Karpas-422 (cell line): ENCODE measurements at places on chromosomes 5 and 9.
A peak's percentile ranks its signal among the peaks of the same experiment; 100 is the strongest.

GRCh38 chr5:174119468-174119881 is 74.0 kb downstream of the NSG2 start:
- DNase-seq, result no peak

GRCh38 chr9:113416149-113416721 is 5.7 kb downstream of the C9orf43 start:
- peak; percentile 51 for DNase-seq

- no peak for DNase-seq
Observed at GRCh38 chr5:168513861-168514428, 15.2 kb upstream of the FBLL1 start.

DNA sequence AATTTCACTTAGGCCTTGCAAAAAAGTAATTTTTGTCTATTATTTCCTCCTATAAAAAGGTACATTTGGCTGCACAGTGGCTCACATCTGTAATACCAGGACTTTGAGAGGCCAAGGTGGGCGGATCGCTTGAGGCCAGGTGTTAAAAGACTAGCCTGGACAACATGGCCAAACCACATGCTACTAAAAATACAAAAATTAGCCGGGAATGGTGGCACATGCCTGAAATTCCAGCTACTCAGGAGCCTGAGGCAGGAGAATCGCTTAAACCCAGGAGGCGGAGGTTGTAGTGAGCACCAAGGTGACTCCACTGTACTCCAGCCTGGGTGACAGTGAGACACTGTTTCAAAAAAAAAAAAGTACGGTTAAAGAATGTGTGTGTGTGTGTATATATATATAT is 15.7 kb downstream of the NUP155 start:
- no peak for DNase-seq

DNA sequence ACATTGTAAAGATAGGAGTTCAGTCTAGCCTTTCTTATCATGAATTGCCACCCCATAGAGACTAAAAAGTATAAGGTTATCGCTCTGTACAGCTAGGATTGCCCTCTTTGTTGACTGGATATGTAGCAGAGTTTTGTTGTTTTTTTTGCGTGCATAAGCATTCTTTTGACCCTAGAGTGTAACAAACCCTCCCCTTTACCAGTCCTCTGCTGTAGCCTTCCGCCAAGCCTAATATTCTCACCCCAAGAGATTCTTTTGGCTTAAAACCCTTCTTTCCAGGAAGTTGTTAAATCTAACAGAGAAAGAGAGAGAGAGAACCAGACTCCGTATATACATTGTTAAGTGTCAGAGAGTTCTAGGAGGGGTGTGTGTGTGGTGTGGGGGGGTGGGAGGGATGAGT is 113.9 kb downstream of the FGF1 start:
- DNase-seq, result no peak

DNA sequence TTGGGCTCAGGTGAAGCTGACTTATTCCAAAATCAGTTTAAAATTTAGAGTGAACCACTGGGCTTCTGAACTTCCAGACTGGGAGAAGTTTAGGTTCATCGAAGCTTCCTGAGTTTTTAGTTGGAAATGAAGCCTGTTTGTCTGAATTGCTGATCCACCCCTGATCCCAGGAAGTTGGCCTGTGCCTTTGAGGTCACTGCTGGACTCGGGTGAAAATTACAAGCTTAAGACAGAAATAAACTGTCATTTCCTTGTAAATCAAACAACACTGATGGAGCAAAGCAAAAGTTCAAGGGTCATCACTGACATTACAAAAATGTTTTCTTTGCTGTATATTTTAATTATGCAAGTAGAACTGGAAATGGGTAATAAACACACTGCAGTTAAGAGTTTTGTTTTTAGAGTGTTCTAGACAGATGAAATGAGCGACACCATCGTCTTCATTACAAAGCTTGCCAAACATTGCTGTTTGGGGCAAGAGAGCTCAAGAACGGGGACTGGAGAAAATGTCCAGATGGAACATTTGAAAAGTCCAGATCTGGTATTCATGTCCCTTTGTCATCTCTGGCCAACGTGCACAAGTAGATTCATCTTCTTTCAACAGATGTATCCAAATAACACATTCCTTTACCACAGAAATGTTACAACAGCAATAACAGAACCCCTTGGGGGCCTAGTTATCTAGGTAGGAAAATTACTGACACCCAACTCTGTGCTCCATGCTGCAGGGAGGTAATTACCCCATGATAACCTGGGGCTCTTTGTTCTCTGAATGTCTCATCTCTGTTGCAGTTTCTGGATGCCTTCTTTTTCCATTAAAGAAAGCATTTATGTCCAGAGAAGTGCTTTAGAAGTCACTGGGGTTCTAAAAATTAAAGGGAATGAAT is 142.4 kb upstream of the ERCC6L2 start:
- DNase-seq, result no peak

GRCh38 chr5:31770132-31770720 is 131.3 kb downstream of the PDZD2 start:
- no peak for DNase-seq

GRCh38 chr5:83967417-83967816 is 246.8 kb upstream of the HAPLN1 start:
- DNase-seq, result no peak

GRCh38 chr5:78509145-78509865 is 139.3 kb downstream of the LHFPL2 start:
- DNase-seq, result no peak

DNA sequence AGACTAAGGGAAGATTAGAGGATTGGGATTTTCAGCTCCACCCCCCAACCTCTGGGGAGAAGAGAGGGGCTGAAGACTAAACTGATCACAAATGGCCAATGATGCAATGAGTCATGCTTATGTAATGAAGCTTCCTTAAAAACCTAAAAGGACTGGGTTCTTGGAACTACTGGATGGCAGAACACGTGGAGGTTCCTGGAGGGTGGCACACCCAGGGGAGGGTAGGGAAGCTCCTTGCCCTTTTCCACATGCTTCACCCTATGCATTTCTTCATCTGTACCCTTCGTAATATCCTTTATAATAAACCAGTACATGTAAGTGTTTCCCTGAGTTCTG is 48.6 kb downstream of the ARHGEF28 start:
- no peak for DNase-seq

DNA sequence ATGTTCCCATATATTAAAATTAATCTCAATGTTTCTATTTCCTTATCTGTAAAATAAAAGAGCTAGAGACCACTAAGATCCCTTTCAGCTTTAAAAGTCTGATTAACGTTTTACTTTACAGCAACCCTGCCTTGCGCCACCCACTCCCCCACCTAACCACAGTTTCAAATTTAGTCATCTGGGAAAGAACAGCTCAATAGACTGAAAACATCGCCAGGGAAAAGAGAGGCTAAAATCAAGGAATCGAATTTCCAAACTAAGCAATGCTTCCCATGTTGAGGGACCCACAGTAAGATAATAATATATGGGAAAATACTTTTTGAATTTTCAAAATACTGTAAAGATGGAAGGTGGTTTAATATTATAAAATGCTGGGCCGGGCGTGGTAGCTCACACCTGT is 6.6 kb downstream of the SAXO1 start:
- no peak for DNase-seq

DNA sequence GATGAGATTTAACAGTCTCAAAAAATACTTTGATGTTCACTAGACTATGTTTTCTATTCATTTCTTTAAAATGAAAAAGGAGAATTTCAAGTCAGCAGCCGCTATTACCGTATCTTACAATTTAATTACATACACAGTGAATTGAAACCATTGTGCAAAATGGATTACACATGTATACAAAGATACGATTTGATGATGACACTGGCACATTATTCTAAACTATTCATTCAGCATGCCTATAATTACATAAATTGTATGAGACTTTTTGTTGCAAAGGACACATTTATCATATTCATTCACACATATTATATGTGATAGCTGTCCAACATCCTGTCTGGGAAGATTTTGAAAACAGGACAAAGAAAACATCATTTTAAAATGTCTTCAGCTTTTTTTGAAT is 118.3 kb upstream of the VCAN start:
- no peak for DNase-seq

DNA sequence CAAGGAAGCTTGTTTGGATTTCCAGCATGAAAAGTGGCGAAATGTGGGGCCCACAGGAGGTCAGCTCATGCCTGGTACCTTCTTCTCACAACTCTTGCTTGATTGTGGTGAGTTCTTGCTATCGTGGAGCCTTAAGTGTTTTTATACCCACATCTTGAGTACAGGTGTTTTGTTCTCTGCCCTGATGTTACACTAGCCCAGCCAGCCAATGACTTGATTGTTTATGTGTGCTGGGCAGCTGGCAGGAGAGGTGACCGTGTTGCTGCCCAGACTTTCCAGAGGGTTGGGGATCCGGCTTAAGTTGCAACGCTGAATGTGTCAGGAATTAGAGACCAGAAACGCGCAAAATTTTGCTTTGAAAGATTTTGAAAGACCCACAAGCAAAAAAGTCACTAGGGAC is 24.0 kb upstream of the TPPP start:
- DNase-seq, result no peak

- DNase-seq, result no peak
Observed at GRCh38 chr5:146945617-146946084, 67.1 kb upstream of the PPP2R2B start.

GRCh38 chr5:141681695-141682641 is at the start of gene ARAP3:
Gene ARAP3, minus strand, starts transcription at chr5:141682230. Its CDS starts 1,744 bp downstream, at chr5:141680486.
- no peak for DNase-seq

DNA sequence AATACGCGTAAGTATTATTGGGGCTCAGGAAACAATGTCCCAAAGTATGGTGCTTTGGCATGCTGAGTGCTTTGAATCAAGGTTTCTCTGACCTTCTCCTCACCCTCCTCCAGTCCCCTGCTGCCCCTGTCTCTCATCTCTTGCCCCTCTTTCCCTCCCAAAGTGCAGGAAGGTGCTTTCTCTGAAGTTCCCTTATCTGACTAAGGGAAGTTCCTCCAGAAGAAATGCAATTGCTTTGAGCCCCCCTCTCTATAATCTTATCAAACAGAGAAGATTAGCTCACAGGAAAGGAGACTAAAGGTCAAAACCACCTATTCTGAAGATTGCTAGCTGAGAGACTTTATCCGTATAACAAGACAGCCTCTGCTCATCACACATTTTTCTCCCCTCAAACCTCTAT is 288.1 kb downstream of the ARL15 start:
- DNase-seq, result no peak

DNA sequence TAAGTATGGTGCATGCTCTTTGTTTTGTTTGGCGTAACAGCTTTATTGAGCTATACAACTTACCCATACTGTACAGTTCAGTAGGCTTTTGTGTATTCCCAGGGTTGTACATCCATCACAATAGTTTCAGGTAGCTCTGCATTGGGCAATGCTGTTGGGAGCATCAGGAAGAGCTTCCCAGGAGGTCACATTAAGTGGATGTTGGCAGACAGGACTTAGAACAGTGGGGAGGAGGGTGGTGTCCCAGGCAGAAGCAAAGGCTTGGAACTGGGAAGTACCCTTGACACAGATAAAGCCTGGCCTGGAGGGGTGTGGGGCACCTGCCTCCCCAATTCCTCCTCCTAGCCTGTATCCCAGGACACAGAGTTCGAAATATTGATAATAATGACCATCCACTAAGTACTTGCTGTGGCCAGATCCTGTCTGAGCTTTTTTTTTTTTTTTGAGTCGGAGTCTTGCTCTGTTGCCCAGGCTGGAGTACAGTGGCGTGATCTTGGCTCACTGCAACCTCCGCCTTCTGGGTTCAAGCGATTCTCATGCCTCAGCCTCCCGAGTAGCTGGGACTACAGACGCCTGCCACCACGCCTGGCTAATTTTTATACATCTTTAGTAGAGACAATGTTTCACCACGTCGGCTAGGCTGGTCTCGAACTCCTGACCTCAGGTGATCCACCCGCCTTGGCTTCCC is 1.3 kb downstream of the BBLN start:
- DNase-seq, result no peak

DNA sequence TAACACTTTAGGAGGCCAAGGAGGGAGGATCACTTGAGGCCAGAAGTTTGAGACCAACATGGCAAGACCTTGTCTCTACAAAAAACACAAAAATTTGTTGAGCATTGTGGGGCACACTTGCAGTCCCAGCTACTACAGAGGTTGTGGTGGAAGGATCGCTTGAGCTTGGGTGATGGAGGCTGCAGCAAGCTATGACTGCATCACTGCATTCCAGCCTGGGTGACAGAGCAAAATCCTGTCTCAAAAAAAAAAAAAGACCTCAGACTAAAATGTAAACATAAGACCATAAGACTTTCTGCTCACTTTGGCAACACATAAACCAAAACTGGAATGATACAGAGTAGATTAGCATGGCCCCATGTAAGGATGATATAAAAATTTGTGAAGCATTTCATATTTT is 24.6 kb upstream of the NANS start:
- peak; percentile 73 for DNase-seq

DNA sequence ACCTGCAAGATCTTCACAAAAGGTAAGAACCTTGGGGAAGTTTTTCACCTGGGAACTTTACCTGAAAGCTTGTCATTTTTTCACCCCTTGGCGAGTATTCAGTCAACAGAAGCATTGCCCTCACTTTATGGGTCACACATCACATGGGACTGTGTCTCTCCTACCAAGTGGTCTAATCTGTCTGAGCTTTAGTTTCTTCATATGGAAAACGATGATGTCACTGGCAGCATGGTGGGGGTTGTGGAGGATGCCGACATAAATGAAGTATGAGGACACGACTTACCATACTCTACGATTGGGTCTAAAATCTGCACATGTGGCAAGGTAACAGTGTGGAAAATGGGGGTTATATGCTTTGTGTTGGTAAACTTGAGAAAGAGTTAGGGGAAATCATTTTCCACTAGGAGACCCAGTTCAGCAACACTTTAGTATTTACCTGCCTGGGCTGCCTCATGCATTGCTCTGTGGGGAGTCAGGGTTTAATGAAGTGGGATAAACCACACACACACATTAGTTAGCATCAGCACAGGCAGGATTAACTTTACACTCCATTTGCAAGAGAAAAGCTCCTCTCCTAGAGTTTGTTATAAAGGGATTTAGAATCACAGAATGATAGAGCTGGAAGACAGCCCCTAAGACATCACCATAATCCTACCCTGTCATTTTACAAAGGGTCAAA is 19.8 kb upstream of the PAX5 start:
- DNase-seq, result no peak

- DNase-seq, result no peak
Observed at GRCh38 chr5:150132740-150133139, 22.9 kb downstream of the PDGFRB start.

DNA sequence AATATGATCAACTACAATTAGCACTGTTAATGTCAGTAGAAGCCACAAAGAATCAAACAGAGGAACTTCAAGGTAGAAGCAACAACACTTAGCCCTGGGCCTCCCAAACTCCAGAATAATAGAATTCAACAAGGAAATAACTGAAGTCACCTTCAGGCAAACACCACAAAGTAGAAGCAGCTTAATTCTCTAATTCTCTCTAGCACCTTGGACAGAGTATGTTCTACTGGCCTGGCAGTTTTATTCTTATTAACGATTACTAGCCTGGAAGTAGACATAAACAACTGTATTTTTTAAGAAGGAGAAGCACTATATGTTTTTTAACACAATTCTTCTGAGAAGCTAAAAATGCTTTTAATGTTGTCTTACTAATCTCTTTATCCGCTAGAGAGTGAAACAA is 911.9 kb downstream of the DTWD2 start:
- DNase-seq, result no peak

- DNase-seq, result no peak
Observed at GRCh38 chr5:6378766-6379103, 388 bp upstream of the MED10 start.
